Fibroblast of skin of right biceps (primary cell): ENCODE measurements at places on chromosomes 7 and 10.

DNA sequence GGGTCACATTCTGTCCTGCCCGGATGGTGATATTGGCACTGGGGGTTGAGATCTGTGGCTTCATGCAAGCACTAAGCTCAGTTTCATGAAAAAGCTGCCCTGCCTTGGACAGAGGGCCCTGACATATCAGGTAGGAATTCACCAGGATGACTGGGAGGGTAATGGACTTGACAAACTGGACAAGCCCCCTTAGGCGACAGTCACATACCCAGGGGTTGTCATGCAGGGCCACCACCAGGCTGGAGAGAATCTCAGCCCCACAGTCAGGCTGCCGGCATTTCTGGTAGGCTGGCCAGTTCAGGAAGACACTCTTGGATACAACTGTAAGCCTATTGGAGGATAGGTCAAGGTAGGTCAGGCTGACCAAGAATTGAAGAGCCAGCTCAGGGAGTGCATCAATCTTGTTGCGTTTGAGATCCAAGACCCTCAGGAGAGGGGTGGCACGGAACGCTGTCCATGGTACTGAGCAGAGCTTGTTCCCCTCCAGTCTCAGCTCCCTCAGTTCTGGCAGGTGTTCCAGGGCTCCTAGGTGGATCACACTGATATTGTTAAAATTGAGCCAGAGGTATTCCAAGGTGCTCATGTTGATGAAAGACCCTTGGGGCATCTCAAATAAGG lies 824 bp downstream of the LRIT2 start:
- DNase-seq: no peak

GRCh38 chr7:117741962-117742361 lies 131.3 kb downstream of the CTTNBP2 start:
- no peak for DNase-seq

DNA sequence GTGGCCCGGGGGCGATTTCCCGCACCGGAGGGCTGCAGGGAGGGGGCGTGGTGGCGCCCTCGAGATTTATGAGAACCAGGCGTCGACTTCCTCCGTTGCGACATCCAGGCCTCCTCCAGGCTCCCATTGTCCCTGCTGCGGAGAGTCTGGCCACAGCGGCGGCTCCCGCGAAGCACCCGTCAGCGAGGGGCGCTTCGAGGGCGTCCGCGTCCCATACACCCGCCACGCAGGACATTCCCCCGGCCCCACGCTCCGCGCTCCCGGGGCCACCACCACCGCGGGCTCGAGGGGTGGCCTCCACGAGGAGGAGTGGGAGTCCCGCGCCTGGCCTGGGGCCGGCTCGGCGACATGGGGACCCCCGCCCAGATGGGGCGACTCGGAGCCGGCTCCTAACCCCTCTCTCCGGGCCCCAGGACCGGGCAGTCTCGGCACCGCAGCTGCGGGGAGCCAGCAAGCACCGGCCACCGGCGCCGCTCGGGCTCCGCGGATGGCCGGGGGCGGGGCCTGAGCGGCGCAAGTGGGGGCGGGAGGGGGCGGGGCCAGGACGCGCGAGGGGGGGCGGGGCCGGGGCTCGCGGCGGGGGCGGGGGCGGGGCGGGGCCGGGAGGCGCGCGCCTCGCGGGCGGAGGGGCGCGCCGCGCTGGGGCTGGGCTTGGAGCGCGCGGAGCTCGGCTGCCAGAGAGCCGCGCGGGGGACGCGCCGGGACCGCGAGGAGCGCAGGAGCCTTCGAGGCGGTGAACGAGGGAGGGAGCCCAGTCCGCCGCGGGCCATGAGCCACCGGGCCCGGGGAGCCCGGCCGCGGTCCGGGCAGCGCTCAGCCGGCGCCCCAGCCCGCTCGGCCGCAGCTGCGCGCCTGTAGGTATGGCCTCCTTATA lies at the start of gene SH2B2:
Gene SH2B2, plus strand, starts transcription at position 632 of the 874 bp plus-strand sequence. CDS start 13,683 bp downstream, outside the sequence.
- peak; percentile 67 for DNase-seq

- DNase-seq: peak; percentile 52
These were observed 918 bp downstream of the PWWP2B start for GRCh38 chr10:132397671-132398565.

DNA sequence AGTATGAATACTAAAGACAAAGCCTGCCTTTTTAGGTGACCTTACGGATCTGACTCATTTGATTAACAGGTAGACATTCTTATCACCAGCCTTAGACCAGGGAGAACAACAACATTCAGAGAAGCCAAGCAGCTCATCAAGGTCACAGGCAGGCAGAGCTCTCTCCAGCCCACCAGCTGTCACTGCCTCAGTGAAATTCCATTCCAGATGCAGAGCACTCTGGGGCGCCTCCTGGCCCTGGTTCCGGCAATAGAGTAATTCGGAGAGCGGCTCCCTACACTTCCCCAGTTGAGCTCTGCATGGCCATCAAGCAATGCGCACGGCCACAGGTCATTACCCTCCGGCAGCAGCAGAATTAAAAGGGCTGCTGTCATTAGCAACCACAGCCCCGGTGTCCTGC lies 164.7 kb downstream of the TCERG1L start:
- no peak for DNase-seq

GRCh38 chr10:21432266-21432665 lies 93.2 kb downstream of the SKIDA1 start:
- DNase-seq: no peak

- no peak for DNase-seq
These were observed 984.6 kb upstream of the KCND2 start for GRCh38 chr7:119288416-119288815.

GRCh38 chr7:35985126-35985754 lies 167.8 kb upstream of the EEPD1 start:
- DNase-seq: peak; percentile 64

DNA sequence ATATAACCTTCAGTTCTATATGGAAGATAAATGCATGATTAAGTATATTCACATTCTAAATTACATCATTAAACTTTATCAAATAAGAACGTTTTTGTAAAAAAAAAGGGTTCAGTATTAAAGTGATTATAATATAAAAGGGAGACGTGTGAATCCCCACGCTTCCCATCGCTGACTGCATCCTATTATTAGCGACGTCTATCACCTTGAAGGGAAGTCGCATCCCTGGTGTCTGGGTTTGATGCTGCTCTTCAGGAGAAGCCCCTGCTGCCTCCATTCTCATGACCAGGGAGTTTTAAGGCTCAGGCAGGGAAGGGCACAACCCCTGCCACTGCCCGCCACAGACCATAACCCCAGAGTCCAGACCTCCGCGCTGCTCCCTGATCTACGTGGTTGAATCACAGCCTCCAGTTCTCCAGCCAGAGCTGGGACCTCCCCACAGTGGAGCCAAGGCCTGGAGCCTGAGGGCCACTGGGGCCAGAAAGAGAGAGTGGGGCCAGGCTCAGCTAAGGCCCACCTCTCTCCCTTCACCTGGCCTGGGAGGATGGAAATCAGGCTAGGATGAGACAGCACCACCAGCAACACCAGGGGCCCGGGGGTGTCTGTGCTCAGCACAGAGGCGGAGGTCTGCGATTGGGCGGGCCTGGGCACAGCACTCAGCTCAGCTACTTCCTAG lies 130.6 kb downstream of the TCERG1L start:
- DNase-seq: no peak

DNA sequence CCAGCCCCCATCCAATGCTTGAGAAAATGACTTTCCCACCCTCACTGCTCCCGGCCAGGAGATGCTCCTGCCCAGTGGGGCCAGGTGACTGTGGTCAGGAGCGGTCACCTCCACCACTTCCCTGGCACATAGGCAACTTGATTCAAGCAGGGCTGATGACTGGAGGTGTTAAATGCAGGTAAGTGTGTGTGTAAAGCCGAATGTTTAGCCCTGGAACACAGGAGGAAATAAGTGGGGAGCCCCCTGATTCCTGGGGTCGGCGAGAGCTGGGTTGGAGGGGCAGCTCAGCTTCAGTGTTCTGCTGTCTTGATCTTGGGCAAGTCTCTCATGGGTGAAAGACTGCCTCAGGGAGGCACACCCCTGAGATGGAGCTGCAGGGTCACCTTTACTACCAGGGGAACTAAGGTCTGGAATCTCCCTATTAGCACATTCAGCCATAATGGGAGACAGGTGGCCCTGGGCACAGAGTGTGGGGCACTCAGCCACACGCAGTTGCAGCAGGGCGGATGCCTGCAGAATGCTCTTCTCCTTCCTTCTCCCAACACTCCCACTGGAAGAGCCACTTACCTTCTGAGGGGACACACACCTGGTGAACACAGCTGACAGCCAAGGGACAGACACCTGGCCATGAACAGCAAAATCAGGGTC lies 124.1 kb downstream of the PTPN20 start:
- no peak for DNase-seq

GRCh38 chr10:77386365-77386764 lies 251.2 kb downstream of the KCNMA1 start:
- no peak for DNase-seq

DNA sequence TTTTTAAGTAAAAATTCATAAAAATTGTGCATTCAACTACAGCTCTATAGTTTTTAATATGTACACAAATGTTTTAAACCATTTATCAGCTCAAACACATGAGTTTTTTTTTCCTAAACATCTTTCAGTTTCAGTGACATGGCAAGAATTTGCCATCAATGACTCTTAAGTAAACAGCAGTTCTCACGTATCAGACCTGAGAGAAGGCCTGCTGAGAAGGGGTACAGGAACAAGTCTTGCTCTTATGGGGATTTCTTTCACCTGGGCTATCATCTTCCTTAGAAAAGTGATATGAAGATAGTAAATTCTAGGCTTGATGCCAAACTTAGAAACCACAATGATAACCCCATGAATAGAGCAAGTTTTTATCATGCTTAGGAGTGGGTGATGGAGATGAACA lies 467.8 kb downstream of the ARL4A start:
- no peak for DNase-seq

DNA sequence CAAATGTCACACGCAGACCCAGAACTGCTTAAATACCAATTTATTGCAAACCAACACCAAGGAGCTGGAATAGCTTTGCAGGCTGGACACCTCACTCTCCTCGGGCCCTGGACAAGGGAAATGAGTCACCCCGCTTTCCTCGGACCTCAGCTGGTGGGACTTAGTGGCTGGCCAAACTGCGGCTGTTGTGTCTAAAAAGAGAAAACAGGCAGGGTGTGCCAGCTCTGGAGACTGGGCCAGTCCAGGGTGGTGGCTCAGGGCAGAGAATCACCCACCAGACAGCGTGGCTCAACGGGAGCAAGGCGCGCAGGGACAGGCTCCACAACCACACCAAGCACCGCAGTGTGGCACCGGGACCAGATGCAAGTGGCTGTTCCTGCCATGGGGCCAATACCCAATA lies 58.2 kb upstream of the CAMK2B start:
- DNase-seq: peak; percentile 23
